Erythroblast (primary cell): ENCODE measurements at places on chromosomes 1 and 21.

- no peak for DNase-seq
These were observed 53.2 kb upstream of the RAB4A start for GRCh38 chr1:229217716-229218115.

DNA sequence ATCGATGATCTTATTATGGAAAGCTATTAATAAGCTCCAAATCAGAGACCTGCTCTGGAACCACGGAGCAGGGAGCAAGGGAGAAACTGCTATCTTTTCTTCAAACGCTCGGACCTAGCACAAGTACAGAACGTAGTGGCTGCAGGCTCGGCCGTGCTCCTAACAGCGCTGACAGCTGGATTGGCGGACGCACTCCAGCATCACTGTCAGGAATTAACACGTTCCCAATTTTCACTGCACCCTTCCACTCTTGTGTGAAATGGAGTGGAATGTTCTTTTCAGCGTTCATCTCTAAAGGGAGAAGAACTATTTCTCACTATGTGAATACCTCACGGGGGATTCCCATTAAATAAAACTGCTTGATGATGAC is 106.9 kb downstream of the ZNF281 start:
- DNase-seq: no peak

- no peak for DNase-seq
These were observed 6.7 kb downstream of the PFDN2 start for GRCh38 chr1:161111117-161111516.

- no peak for DNase-seq
These were observed 73.0 kb upstream of the GRIK3 start for GRCh38 chr1:37107153-37107907.

GRCh38 chr21:36639769-36640168 is 59.1 kb upstream of the SIM2 start:
- DNase-seq: no peak

DNA sequence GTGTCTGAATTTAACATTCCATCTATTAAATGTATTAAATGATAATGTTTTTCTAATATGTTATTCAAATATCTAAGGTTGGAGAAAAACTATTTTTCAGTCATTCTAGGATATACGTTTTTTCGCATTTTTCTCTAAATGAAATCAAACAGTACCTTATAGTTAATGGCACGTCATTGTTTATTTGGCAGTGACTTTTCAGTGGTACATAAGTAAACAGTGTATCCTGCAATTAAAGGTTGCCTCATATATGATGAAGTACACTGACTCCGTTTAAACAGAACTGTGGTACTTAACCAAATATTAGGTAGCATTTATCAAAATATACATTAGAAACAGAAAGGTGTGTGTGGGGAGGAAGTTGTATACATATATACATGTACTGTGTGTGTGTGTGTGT is 79.2 kb downstream of the EPS15 start:
- DNase-seq: no peak

DNA sequence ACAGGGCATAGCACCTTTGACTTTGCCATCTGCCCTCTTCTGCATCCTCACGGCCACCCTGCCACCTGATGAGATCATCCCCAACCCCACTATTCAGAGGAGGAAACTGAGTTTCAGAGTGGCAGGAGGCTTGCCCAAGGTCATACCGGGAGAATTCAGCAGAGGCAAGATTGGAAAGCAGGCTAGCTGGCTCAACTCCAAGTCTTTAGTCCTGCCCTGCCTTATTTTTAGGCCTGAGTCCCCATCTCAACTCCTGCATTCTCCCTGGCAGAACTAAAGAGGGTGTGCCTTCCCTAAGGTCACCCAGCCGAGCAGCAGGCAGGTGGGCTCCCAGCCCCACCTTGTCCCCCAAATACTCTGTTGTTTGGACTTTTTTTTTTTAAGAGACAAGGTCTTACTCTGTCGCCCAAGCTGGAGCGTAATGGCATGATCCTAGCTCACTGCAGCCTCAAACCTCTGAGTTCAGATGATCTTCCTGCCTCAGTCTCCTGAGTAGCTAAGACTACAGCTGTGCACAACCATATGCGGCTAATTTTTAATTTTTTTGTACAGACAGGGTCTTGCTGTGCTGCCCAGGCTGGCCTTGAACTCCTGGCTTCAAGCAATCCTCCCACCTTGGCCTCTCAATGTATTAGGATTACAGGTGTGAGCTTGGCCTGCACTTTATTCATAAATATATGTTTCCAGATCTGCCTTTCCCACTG is 13.8 kb upstream of the FGR start:
- no peak for DNase-seq

DNA sequence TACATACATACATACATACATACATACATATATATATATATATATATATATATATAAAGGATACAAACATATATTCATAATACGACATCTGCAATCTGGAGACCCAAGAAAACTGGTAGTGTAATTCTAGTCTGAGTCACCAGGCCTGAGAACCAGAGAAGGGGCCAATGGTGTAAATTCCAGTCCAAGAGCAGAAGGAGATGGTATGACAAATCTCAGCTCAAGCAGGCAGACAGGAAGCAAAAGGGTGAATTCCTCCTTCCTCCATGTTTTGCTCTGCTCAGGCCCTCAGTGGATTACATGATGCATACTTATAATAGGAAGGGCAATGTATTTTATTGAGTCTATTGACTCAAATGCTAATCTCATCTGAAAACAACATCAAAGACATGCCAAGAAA is 1060.4 kb upstream of the TMPRSS15 start:
- DNase-seq: no peak

GRCh38 chr1:43711524-43712386 is 4.4 kb downstream of the ST3GAL3 start:
- no peak for DNase-seq

GRCh38 chr1:178093951-178094738 is at the start of gene RASAL2:
Gene RASAL2, plus strand, starts transcription at chr1:178094104. Its CDS starts 389 bp downstream, at chr1:178094493.
- peak; percentile 72 for DNase-seq

- no peak for DNase-seq
These were observed 81.0 kb upstream of the AKT3 start for GRCh38 chr1:243930822-243931671.

DNA sequence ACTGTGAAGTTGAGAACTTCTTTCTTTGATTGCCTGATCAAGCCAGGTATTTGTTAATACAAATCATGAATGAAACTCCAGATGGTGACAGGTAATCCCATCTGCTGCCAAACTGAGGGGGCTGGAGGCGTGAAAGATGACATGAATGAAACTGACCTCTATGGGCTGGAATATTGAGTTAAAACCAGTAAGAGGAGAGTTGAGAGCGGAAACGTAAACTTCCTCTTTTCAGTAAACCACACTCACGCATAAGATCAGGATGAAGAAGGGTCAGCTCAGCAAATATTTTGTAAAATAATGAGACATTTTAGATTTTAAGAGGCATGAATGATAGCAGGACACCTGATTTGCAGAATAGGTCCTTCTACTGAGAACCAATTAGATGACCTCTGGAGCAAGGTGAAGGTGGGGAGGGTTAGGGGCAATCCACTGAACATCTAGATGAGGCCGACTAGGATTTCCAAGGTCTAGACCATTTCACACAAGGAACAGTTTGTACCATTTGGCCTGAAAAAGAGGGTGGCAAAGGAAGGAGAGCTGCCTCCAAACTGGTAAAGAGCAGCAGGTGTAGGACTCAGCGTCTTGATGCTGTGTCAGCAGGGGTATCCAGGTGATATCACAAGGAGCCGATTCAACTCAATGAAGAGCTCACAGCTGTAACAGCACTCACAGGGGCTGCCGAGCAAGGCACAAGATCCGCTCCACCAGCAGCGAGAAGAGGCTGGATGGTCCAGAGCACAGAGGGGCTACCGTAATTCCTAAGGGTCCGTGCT is 132.6 kb downstream of the NTPCR start:
- DNase-seq: no peak

GRCh38 chr1:8746554-8746953 is 70.9 kb downstream of the RERE start:
- DNase-seq: no peak

DNA sequence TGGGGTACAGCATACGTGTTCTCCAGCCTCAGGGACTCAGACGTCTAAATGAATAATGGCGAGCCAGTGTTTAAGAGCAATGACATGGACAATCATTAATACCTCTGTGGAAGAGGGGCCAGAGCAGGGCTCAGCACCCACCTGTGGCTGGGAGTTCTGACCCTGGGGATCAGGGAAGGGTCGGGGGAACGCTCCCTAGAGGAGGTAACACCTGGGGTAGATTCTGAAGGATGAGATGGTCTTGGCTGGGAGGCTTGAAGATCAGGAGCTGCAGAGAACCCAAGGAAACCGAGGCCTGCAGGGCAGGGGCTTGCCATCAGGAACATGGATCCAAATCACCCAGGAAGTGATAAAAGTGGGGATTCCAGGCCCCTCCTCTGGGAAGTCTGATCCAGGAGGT is 138.2 kb upstream of the RUNX3 start:
- DNase-seq: no peak

DNA sequence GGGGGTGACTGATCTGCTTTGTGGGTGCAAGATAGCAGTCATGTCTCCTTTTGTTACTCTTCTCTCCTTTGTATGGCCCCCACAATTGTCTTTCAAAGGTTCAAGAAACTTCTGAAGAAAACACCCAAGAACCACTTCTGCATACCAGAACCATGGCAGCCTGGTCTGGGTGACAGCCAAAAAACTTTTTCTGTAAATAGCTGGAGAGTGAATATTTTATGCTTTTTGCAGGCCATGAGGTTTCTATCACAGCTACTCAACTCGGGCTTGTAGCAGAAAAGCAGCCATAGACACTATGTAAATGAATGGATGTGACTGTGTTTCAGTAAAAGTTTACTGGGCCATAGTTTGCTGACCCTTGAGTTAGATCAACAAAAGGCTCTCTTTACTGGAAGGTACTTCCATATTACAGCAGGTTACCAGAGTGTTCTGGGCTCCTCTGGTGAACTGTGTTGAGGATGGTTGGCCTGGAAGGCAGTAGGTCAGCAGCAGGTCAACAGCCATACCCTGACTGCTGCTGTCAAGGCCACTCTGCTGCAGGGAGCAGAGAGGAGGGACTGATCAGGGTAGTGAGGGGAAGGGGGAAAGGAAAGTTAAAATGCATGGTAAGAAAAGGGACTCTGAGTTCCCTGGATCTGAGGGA is 116.4 kb downstream of the GDAP2 start:
- no peak for DNase-seq

- no peak for DNase-seq
These were observed 67.6 kb downstream of the MTR start for GRCh38 chr1:236862615-236863211.

DNA sequence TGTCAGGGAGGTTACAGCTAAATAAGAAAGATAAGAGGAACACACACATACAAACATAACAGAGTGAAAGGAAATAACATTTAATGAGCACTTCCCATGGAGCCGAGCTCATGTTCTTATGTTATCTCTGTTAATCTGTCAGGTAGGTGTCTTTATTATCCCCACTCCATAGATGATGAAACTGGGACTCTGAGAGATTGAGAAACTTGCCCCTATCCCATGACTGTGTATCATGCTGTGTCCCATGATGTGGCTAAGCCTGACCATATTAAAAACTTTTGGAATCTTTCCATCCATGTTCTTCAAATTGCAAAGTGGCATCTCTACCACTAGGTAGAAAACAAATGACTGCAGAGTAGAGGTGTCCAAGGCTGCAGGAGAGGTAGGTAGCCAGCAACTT is 285.2 kb upstream of the SGIP1 start:
- DNase-seq: no peak

GRCh38 chr1:12057382-12057781 is 5.7 kb upstream of the TNFRSF8 start:
- no peak for DNase-seq
